ENCODE measurements at places on chromosomes 7 and 10.

DNA sequence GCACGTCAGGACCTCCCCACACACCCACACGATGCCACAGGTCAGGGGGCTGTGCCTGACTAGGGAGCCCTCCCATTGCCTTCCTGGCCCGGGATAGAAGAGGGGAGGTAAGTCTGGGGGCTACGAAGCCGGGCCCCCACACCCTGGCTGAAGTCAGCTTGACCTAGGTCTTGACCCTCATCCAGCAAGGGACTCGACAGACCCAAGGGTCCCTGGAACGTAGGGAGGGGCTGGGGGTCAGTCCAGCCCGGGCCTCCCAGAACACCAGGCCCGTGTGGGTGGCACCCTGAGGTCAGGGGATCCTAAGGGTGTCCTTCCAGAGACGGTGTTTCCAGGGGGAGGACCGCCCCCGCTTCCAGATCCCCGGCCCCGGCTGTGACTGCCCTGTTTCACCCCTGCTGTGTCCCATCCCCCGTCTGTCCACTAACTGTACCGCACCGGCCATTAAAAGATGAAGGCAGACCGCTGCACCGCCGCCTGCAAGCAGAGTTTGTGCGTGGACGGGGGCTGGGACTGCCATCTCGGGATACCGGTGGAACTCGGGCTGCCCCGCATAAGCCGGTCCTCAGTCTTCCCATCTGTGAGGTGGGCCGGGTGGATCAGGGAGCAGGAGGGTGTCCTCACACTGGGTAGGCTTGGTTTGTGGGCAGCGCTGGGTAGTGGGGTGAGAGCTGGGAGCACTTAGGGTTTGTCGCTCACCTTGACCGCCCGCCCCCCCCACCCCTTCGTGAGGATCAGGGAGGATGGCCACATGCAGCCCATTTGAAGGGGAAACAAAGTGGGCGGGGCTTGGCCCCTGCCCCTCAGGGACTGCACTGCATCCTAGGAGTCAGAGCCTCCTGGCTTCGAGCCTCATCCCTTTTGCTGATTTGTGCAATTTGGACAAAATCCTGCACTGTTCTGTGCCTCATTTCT is 21.1 kb downstream of the SLC29A4 start:
- H3K36me3 ChIP-seq, result no peaks in the 10 kb centered on the region
- no peak for DNase-seq

GRCh38 chr10:111290649-111291048 is 213.8 kb downstream of the ADRA2A start:
- no peaks in the 10 kb centered on the region for H3K36me3 ChIP-seq
- H3K4me1 ChIP-seq, result no peaks in the 10 kb centered on the region
- no peaks in the 10 kb centered on the region for H3K27me3 ChIP-seq
- H3K4me3 ChIP-seq, result no peak overlapping the region
- no peak overlapping the region for H3K27ac ChIP-seq

DNA sequence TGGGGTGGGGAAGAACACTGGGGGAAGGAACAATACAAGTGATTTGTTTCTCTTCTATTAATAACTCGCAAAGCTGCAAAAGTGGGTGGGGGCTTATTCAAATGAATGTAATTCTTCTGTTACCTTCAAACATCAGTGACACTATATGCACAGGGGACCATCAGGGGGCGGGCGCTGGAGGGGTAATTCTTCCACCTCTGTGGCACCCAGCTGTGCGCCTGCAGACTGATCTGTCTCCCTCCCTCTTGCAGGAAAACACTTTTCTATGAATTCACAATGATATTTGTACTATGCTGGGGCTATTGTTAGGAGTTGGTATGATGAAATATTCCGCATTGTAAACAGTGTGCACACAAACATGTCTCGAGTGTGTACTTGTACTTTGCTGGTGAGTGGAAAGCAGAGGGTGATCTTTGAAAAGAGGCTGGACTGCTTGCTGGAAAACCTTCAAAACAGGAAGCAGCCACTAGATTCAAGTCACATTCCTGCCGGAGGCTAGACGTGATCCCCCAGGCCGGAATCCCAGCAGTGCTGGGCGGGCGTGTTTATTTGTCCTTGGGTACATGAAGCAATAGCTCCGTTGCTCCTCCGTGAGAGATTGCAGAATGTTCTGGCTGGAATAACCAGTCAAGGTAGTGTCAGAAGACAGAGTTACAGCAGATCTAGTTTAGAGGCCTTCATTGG is 15.8 kb upstream of the BNIP3 start:
- H3K27ac ChIP-seq, result no peak overlapping the region
- no peak for DNase-seq
- H3K4me3 ChIP-seq, result no peak overlapping the region
- no peaks in the 10 kb centered on the region for H3K36me3 ChIP-seq

GRCh38 chr10:103568505-103568904 is 75.0 kb downstream of the NEURL1 start:
- no peak overlapping the region for H3K27ac ChIP-seq
- no peaks in the 10 kb centered on the region for H3K27me3 ChIP-seq
- H3K36me3 ChIP-seq, result no peaks in the 10 kb centered on the region
- DNase-seq, result no peak

DNA sequence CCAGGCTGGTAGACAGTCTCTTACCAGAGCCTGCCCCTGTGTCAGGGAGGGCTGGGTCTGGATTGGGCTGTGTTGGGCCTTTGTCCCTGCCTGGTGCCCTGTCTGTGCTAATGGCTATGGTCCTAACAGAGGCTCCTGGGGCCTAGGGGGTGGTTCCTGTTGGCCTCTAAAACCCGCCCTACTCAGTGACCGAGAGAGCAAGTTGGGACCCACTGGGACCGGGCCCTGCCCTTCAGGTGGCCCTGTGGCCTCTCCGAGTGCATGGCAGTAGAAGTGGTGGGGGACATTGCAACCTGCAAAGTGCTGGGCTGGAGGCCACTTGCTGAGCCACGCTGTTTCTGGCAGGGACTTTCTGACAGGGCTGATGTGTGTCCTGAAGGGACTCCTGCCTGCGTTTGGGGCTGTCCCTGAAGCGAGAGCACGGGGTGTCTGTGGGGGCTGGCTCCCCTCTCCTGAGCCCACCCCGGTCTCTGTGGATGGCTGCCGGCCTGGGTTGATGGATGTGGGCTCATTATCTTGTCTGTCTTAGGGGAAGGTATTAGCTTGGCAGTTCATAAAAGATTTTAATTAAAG is 56.2 kb downstream of the GLRX3 start:
- H3K27me3 ChIP-seq, result no peaks in the 10 kb centered on the region
- H3K4me3 ChIP-seq, result no peak overlapping the region

DNA sequence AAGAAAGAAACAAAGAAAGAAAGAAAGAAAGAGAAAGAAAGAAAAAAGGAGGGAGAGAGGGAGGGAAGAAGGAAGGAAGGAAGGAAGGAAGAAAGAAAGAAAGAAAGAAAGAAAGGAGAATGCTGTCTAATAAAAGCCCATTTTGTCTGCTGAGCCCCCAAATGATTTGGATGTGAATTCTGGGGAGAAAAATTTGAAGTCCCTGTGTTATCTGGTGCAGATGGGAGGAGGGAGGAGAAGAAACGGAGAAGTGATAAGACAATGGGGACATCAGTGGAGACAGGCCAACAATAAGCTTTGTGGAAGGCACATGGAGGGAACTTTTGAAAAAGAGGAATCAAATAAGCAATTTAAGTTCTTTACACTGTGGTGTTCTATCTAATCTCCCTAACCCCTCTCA is 24.6 kb upstream of the TMEM273 start:
- no peak overlapping the region for H3K27ac ChIP-seq
- no peak overlapping the region for H3K4me3 ChIP-seq
- DNase-seq, result no peak
- no peaks in the 10 kb centered on the region for H3K36me3 ChIP-seq
- no peaks in the 10 kb centered on the region for H3K4me1 ChIP-seq

- no peak overlapping the region for H3K27ac ChIP-seq
- no peak for DNase-seq
- no peaks in the 10 kb centered on the region for H3K36me3 ChIP-seq
- no peaks in the 10 kb centered on the region for H3K4me1 ChIP-seq
Measured at GRCh38 chr10:44017483-44018145, 367.3 kb downstream of the CXCL12 start.

- H3K27ac ChIP-seq, result no peak overlapping the region
- H3K27me3 ChIP-seq, result no peaks in the 10 kb centered on the region
- no peak overlapping the region for H3K4me3 ChIP-seq
- H3K4me1 ChIP-seq, result no peaks in the 10 kb centered on the region
Measured at GRCh38 chr7:138186951-138187351, 110.7 kb downstream of the AKR1D1 start.

DNA sequence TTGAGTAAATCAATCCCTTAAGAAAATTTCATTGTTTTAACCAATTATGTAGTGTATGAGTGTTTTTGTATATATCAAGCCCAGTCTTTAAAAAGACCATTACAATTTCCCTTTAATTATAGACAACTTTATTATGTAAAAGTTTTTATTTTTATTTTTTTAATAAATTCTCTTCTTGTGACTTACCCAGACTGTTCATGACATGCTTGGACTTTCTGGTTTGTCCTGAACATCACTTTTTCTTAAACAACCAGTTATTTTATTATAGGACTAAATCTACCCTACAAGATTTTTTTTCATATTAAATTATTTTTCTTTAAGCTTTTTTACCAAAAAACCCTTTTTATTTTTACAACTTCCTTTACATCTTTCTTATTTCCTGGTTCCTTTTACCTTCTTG is 410.4 kb downstream of the ATRNL1 start:
- no peaks in the 10 kb centered on the region for H3K36me3 ChIP-seq
- no peaks in the 10 kb centered on the region for H3K4me1 ChIP-seq
- H3K4me3 ChIP-seq, result no peak overlapping the region
- no peaks in the 10 kb centered on the region for H3K27me3 ChIP-seq
- no peak overlapping the region for H3K27ac ChIP-seq
- no peak for DNase-seq

DNA sequence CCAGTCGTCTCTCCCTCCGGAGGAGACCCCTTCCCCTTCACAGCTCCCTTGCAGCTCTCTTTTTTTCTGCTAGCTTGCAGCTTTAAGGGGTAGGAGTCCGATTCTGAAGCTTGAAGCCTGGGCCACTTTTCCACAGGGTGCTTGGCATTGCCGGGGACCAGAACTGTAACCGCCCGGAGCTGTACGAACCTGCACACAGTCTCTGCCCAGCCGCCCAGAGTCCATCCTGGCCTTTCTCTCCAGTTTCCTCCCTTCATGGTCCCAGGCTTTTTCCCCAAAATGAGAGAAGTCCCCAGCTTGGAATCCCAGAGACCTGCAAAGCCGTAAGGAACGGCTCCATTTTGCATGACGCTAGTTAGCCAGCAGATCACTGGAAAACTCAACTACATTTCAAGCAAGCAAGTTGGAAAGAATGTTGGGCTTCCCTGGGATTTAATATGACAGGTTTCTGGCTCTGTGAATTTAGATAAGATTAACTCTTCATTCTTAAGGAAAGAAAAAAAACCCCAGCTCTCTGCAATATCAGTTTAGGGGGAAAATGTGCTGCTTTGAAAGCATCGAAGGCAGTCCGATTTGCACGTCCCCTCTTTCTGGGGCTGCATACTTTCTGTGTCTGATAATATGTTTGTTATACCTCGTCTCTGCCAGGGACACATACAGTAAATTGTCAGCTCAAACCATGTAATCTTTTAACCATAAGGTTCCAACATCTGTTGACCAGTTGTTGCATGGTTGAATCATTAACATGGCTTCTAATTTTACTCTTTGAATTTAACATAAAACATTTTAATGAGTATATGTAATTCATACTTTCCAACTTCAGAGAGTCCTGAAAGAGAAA is 190.0 kb upstream of the LYZL2 start:
- H3K4me3 ChIP-seq, result no peak overlapping the region
- no peaks in the 10 kb centered on the region for H3K4me1 ChIP-seq
- no peaks in the 10 kb centered on the region for H3K36me3 ChIP-seq
- H3K27me3 ChIP-seq, result no peaks in the 10 kb centered on the region
- no peak for DNase-seq
- no peak overlapping the region for H3K27ac ChIP-seq

- DNase-seq, result no peak
- peaks cover 8% of the 10 kb centered on the region for H3K4me1 ChIP-seq
- H3K36me3 ChIP-seq, result no peaks in the 10 kb centered on the region
- H3K4me3 ChIP-seq, result no peak overlapping the region
Measured at GRCh38 chr7:143480501-143480900, 2.8 kb downstream of the TAS2R41 start.

DNA sequence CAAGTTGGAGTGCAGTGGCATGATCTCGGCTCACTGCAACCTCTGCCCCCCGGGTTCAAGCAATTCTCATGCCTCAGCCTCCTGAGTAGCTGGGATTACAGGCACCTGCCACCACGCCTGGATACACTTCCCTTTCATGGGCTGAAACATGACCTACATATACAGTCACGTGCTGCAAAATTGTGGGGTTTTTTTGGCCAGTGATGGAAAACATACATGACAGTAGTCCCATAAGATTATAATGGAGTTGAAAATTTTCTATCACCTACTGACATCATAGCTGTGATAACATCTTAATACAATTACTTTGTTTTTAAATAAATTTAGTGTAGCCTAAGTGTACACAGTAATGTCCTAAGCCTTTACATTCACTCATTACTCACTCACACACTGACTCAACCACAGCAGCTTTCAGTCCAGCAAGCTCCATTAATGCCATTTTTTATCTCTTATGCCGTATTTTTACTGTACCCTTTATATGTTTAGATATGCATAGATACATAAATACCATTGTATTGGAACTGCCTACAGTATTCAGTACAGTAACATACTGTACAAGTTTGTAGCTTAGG is 79.9 kb upstream of the TMEM196 start:
- H3K27me3 ChIP-seq, result no peaks in the 10 kb centered on the region
- H3K4me1 ChIP-seq, result no peaks in the 10 kb centered on the region
- no peak overlapping the region for H3K4me3 ChIP-seq
- no peak overlapping the region for H3K27ac ChIP-seq
- DNase-seq, result no peak
- H3K36me3 ChIP-seq, result no peaks in the 10 kb centered on the region

DNA sequence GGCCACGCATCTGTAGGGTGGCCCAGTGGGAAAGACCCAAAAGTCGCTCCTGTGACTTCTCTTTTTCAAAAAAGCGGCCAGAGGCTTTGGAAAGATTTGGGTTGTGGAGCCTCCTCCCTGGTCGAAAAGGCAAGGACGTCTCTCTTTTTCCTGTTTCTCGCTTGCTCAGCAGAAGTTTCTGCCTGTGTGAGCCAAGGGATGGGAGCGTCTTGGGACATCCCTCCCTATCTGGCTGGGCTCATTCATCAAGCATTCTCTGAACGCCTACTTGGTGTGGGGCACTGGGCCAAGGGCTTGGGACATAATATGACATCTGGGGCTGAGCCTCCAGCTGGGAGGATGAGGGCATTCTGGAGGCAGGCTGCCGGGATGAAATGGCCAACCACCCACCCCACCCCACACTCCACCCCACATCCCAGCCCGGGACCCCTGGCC is 120.9 kb downstream of the C10orf105 start:
- H3K27ac ChIP-seq, result no peak overlapping the region
- no peaks in the 10 kb centered on the region for H3K36me3 ChIP-seq
- H3K4me1 ChIP-seq, result no peaks in the 10 kb centered on the region
- DNase-seq, result no peak
- H3K27me3 ChIP-seq, result no peaks in the 10 kb centered on the region
- no peak overlapping the region for H3K4me3 ChIP-seq

- H3K4me1 ChIP-seq, result peaks cover 5% of the 10 kb centered on the region
- DNase-seq, result no peak
- no peaks in the 10 kb centered on the region for H3K27me3 ChIP-seq
- no peak overlapping the region for H3K27ac ChIP-seq
Measured at GRCh38 chr10:17217631-17218232, 10.3 kb upstream of the VIM start.

GRCh38 chr10:121262774-121263430 is 335.3 kb downstream of the FGFR2 start:
- H3K36me3 ChIP-seq, result no peaks in the 10 kb centered on the region
- no peak for DNase-seq
- H3K27me3 ChIP-seq, result no peaks in the 10 kb centered on the region
- H3K27ac ChIP-seq, result no peak overlapping the region
- no peaks in the 10 kb centered on the region for H3K4me1 ChIP-seq
